Natural killer cell treated with Interleukin-12 subunit alpha and Interleukin-12 subunit beta and Interleukin-15 and Interleukin-18, amount 100 ng/mL, for 72 hours (primary cell): ENCODE measurements at places on chromosomes 7 and 10.
A peak's percentile ranks its signal among the peaks of the same experiment; 100 is the strongest.

DNA sequence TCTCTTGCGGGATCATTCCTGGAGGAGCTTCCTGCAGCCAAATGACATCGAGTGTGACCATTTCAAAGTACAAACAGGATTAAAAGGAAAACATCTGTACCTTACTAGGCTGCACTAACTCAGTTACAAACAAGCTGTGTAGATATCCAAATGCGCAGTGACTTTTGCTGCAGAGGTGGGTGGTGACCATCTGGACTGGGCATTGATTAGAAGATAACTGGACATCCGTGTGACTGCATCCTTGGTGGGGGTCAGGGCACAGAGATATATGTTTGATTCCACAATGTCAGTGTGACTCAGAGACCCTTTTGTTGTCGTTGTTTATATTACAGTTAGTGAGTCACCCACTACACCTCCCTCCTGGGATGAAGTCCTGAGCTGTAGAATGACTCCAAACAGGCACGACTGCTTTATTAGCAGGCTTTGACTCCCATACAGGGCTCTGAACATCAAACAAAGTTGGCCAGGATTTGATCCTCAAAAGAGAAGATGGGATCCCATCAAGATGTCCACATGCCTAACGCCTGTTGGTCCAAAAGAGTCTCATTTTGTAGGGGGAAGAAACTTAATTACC is 56.7 kb upstream of the SDK1 start:
- DNase-seq, result no peak

DNA sequence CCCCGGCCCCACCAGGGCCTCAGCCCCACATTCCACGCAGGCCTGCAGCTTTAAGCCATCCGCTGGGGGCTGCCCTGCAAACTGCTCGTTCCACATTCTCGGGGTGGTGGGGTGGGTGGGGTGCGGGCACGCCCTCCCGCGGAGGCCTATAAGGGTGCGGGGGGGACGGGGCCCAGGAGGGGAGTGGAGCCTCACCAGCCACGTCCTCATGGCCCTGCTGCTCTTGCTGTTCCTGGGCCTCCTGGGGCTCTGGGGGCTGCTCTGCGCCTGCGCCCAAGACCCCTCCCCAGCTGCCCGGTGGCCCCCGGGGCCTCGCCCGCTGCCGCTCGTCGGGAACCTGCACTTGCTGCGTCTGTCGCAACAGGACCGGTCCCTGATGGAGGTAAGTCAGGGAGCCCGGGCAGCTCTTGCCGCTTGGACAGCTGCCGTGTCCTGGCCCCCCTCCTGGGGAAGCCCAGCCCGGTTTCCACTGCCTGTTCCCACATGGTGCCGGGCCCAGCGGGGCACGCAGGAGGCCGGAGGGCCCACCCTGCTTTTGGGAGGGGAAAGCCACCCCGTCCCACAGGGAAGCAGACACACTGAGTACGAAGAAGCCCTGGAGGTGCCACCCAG is at the start of gene CYP2W1:
Gene CYP2W1 (plus strand): TSS at position 178 of the 612 bp plus-strand sequence. CDS start 31 bp downstream, at position 209.
- no peak for DNase-seq

DNA sequence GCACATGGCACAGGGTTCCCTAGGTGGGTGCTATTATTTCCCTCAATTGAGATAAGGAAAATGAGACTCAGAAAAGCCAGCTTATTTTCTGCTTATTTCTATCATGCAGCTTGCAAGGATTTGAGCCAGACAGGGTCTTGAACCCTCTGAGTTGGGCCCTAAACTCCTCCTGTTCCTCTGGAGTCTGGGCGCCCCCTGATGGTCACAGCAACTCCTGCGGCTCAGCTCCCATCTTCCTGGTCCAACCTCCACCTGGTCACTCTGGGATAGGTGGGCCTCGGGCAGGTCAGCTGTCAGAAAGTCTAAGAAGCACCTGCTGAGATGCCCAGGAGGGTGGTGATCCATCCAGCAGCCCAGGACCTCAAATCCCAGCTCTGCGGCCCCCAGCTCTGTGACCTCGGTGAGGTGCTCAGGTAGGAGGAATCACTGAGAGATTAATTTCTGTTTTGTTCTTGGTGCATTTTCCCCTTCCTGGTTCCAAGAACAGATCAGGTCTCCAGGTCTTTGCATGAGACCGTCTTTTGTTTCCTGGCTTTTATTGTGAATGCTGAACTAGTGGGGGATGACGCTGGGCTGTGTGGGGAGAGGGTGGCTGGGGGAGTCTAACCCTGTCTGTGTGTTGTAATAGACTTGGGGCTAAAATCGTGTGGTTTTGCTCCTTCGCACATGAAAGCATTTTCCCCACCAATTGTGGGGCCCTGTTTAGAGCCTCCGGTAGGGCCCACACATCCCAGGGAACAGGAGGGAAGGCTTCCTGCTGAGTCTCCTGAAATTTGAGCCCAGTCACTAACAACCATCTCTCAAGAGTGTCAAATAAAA is 32.8 kb downstream of the TMEM130 start:
- no peak for DNase-seq

GRCh38 chr10:102624751-102625645 is 19.3 kb upstream of the TRIM8 start:
- no peak for DNase-seq

DNA sequence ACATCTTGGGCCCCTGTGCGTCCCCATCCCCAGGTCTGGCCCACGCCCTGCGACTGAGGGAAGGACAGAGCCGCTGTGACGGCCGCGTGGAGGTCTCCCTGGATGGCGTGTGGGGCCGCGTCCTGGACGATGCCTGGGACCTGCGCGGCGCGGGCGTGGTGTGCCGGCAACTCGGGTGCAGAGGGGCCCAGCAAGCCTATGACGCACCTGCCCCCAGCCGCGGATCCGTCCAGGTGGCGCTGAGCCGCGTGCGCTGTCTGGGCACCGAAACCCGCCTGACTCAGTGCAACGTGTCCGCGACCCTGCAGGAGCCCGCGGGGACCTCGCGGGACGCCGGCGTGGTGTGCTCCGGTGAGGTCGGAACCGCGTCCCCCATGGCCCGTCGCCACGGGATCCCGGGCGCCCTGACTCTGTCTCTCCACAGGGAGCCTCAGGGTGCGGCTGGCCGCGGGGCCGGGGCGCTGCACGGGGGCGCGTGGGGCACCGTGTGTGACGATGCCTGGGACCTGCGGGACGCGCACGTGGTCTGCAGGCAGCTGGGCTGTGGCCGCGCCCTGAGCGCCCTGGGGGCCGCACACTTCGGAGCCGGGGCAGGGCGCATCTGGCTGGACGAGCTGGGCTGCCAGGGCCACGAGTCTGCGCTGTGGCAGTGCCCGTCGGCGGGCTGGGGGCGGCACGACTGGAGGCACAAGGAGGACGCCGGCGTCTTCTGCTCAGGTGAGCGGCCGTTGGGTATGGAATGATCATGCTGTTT is 5.9 kb downstream of the SCART1 start:
- no peak for DNase-seq

- peak; percentile 58 for DNase-seq
Observed at GRCh38 chr10:46557319-46558121, 1.1 kb upstream of the GPRIN2 start.

- DNase-seq, result no peak
Observed at GRCh38 chr7:26306790-26307189, 15.1 kb downstream of the SNX10 start.

DNA sequence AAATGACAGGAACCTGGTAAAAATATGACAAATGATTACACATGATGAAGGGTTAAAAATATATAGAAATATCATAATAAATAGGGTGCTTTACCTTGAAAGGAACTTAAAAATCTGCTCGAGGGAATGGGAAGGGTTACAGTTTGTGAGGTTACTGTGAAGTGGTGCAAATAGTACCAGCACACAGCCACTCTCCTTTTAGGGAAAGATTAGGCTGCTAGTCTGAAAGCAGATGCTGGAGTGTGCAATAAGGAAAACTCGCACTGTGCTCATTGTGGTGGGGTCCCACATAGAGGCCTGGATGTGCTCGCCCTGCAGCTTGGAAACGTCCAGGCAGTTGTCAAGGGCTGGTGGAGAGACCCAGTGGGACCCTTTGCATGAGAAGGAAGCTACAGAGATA is 145.9 kb upstream of the TBX20 start:
- no peak for DNase-seq

DNA sequence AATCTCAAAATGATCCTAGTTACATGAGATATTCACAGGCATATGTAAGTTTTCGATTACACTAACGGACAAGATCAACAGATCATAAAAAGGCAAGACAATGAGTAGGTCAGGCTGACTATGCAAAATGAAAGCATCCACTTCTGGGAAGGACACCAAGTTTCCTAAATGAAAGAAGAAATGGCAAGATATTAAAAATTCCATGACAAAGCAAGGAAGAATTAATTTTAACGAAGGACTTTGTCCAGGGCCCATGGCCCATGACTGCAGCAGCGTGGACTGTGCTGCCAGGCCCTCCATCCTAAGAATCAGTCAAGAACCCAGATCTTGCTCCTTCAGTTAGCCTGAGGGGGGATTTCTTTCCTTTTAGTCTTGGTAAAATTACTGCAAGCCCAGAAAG is 182.4 kb upstream of the FRMD4A start:
- DNase-seq, result no peak

DNA sequence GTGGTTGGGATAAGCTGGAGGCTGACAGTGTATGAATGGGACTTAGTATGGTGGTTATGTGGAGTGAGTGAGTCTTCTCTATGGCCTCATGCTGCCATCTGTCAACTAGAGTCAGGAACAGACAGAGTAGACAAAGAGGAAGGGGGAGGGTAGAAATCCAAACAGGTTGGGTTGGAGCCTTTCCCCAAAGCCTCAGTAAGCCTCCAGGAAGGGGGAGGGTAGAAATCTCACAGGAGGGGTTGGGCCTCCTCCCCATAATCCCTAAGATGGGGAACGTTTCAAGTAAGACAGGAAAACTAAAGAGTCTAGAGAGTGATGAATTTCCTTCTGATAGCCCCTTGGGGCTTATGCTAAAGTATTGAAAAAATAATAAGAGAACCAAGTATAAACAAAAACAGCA is 2.0 kb upstream of the AKR1B15 start:
- no peak for DNase-seq

GRCh38 chr7:7790041-7790741 is 71.8 kb upstream of the RPA3 start:
- no peak for DNase-seq

GRCh38 chr10:48199580-48200377 is 74.7 kb downstream of the FRMPD2 start:
- DNase-seq, result no peak

- DNase-seq, result no peak
Observed at GRCh38 chr10:77737608-77738007, 100.0 kb upstream of the KCNMA1 start.

- DNase-seq, result no peak
Observed at GRCh38 chr10:75971402-75972211, 540.2 kb downstream of the LRMDA start.

- DNase-seq, result peak; percentile 57
Observed at GRCh38 chr10:78173360-78174015, 139.8 kb downstream of the RPS24 start.

DNA sequence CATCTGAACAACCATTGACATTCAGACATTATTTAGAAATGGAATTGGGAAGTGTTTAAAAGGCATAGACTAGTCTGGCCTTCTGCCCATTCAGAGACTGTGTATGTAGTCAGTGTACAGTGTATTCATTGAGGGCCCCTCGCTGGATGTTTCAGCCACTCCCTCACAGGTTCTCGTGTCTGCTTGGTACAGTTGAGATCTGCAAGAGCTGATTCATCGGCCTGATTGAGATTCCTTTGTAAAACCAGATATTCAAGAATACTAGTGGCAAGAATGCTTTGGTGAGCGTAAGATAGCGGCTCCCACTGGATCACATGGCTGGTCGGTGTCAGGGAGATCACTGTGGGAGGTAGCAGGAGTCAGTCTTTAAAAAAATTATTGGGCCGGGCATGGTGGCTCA is 119.5 kb downstream of the TCF7L2 start:
- no peak for DNase-seq

GRCh38 chr10:71810048-71810750 is 36.9 kb upstream of the VSIR start:
- no peak for DNase-seq

DNA sequence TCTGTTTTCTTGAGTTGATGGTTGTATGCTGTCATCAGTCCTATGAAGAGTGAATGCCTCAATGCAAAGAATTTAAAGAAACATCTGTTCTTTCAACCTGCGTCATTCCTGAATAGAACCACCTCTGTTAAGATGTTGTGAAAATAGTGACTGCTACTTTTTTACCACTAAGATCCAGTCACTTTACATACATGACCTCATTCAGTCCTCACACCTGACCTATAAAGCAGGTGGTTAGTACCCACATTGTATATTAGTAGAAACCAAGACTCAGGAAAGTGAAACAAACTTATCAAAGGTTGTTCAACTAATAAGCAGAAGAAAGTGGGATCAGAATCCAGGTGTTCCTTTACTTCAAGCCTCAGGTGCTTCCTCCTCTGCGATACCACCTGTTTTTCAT is 64.8 kb downstream of the ITGB8 start:
- no peak for DNase-seq

DNA sequence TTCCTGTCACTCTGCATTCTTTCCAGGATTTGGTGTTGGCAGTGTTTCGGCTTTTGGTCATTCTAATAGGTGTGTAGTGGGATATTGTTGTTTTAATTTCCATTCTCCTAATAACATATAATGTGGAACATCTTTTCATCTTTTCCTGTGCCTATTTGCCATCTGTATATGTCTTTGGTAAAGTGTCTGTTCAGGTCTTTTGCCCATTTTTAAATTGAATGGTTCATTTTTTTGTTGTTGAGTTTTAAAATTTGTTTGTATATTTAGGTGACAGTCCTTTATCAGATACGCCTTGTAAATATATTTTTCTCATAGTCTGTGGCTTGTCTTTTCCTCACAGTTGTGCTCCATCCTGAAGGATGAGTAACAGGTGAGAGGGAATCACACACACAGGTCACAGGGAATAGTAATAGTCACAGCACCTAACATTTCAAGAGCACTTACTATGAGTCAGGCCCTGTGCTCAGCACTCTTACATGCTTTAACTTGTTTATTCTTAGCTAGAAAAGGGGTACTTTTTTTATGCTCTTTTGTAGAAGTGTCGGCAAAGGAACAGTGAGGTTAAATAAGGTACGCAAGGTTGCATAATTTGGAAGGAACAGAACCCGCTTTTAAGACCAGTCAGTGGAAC is 117.1 kb upstream of the GATA3 start:
- no peak for DNase-seq

GRCh38 chr10:119493155-119493554 is 49.4 kb downstream of the RGS10 start:
- DNase-seq, result peak; percentile 71

DNA sequence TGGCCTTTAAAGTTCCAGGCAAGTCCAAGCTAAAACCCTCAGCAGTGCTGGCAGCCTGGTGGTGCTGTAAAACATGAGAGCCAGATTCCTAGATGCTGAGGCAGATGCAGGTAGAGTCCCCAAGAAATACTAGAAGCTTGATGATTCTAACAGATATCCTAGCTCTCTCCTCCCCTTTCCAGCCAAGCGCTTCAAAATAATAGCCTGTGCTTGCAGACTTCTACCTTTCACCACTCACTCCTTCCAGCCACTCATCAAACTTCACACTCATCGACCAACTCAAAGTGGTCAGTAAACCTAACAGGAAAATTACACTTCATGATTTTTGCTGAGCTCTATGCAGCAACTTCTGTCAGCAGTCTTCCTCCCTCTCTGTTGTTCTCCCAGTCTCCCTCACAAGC is 50.2 kb downstream of the LMBR1 start:
- no peak for DNase-seq

GRCh38 chr10:89301721-89302445 is at the start of gene IFIT2:
Gene IFIT2 (plus strand): TSS chr10:89302046. CDS start chr10:89302124, 78 bp downstream.
- no peak for DNase-seq
